ENCODE measurements at places on chromosomes 4 and X.

- no peak for DNase-seq
Observed at GRCh38 chr4:118973295-118973694, 84.6 kb downstream of the SYNPO2 start.

GRCh38 chrX:47351706-47352105, 18.7 kb upstream of the ZNF157 start:
- no peak for DNase-seq

DNA sequence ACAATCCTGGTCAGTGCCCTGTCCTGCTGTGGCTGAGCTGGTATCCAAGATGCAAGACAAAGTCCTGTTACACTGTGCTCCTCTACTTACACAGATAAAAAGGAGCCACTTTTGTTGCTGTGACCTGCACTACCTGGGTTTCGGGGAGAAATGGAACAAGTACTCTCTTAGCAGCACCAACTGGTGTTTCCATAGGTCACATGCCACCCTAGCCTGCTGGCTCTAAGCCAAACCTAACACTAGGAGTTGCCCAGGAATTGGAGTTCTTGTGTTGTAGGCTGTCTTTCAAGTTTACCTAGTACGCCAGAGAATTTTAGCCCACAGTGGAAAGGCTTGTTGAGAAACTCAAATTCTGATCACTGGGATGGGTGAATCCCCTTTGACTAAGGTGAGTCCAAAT, 727.4 kb downstream of the FAM133A start:
- DNase-seq, result no peak

GRCh38 chr4:69095301-69095731, 958 bp upstream of the UGT2B7 start:
- no peak for DNase-seq

DNA sequence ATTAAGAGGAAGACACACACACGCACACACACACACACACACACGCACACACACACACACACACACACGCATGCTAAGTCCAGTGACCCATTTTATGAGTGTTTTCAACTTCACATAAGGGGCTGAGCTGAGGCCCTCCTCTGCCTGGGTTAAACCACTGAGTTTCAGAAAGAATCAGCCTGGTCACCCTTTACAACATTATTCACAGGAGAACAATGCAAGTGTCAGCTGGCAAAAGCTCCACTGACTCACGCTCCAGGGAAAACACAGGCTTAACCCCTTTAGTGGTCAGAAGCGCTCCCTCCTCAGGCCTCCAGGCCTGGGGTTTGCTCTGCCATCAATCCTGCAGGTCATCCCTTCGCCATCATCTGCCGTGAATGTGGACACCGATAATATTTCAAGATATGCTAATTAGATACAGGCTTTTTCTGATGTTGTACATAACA, 46.9 kb downstream of the ACOX3 start:
- no peak for DNase-seq

GRCh38 chrX:42135583-42136228, 212.4 kb upstream of the CASK start:
- no peak for DNase-seq

- no peak for DNase-seq
Observed at GRCh38 chrX:69163936-69164741, 1.1 kb downstream of the PJA1 start.

GRCh38 chr4:39331191-39331590, 35.0 kb downstream of the RFC1 start:
- DNase-seq, result no peak

DNA sequence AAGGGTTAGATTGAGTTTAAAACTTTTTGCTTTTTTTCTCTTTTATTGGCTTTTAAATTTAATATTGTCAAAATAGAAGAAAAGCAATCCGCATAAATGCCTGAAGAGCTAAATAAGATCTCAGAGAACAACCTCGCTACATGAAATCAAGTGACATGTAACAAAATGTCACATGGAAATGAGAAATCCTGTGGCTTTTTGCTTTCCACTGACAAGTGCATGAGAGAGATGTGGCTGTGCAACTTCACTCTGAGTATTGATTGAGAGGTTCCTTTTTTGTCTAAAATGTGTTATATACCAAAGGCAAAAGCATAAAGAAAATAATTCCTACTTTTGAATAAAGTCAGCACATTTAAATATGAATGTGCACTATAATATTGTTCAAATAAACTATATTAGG, 263.5 kb downstream of the MAPK10 start:
- DNase-seq, result no peak

DNA sequence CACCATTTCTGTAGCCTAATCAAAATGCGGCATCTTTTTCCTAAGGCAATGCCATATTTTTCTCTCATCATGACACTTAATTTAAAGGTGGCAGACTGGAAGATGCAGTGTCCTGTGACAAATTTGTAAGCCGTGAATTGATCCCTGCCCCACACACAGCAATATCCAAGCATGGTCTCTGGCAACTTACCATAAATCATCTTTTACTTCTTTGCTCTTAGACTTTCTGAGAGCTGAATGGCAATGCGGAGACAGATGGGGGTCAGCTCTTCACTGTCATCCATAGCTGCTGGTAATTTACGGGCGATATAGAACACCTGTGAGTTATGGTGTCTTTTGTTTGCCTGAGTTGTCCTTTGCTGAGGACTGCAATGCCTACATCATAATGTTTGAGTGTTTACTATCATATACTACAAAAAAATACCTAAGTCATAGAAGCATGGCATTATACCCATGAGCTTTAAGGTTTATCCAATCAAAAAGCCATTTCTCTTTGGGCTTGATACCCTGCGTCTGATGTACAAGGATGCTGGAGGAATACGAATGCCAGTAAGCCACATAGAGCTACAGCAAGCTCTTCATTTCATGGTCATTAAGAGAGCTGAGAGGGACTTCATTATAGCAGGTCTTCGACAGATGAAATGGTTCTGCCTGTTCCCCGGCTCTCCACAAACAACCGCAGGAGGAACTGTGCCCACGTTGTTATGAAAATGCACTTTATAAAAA, 148.1 kb downstream of the TRIML1 start:
- no peak for DNase-seq

DNA sequence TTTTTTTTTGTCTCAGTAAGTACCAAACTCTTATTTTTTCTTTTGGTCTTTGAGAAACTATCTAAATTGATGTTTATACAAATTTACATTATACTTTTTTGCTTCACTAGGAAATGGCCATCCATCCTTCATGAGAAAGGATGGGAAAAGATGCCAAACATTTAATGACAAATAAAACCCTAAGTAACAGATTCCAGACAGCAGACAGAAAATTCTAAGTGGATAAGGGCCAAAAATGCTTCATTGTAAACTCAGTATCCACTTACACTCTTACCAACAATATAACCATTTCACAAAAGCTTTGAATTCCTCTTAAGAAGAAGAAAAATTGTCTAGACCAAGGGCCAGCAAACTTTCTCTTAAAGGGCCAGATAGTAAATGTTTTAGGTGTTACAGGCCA, 3.5 kb downstream of the GUCY1B1 start:
- no peak for DNase-seq

All from stimulated activated CD4-positive, alpha-beta T cell treated with anti-CD3 and anti-CD28 coated beads, Interleukin-1b, Interleukin-23, amount 100 ng/mL, for 1 hour (primary cell).